ENCODE measurements at places on chromosomes 3 and 15. TPM values are rescaled to one million over a fixed set of nuclear protein-coding genes. Genes with fewer than 3 reads are reported as not detected.

The TM6SF1 gene
- polyA plus RNA-seq: 13.8 TPM

The PLA1A gene
- 4.4 TPM for polyA plus RNA-seq

The MYD88 gene
- polyA plus RNA-seq: 8.4 TPM

The MAGI1 gene
- polyA plus RNA-seq: 15.8 TPM

The CFAP91 gene
- polyA plus RNA-seq: 0.50 TPM

The PROS1 gene
- 48.3 TPM for polyA plus RNA-seq

The CPNE9 gene
- 0.07 TPM for polyA plus RNA-seq

The ZNF774 gene
- 2.0 TPM for polyA plus RNA-seq

The COL6A5 gene
- polyA plus RNA-seq: not detected

The ATG3 gene
- 36.5 TPM for polyA plus RNA-seq

- no peak for DNase-seq
Measured at GRCh38 chr15:71055461-71055860, 59.8 kb upstream of the THSD4 start.

DNA sequence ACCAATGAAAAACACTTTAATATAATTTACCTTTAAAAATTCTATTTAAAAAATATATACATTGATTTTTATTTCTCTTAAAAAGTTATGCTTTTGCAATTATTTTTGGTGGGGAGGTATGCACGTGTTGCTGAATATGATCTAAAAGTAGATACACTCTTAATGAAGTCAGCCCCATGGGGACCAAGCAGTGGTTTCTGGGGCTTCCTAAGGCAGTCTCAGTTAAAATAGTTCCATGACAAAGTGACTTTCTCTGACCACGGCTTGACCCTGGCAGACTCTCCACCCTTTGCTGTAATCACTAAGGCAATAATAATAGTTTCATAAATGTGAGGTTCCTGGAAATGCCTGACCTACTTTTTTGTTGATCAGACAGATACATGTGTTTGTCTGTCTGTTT lies 50.4 kb downstream of the CCR4 start:
- no peak for DNase-seq

GRCh38 chr3:106206146-106206545 lies 337.3 kb upstream of the CBLB start:
- no peak for DNase-seq

DNA sequence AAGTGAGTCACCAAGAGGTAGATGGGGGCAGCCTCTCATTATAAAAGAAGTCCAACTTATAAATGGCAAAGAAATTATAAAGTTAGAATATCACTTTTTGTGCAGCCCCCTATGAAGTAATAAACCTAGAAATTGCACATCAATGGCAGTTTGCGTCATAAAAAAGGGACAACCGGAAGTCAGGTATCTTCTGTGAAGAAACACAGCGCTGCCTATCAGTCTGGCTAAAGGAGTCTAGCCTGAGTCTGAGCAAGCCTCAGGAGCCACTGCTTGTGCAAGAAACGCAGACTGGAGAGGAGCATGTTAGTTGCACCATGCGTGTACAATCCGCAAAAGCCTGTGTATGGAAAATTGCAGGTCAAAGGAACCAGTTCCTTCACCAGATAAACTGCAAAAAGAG lies 178.4 kb downstream of the ARRDC4 start:
- no peak for DNase-seq

DNA sequence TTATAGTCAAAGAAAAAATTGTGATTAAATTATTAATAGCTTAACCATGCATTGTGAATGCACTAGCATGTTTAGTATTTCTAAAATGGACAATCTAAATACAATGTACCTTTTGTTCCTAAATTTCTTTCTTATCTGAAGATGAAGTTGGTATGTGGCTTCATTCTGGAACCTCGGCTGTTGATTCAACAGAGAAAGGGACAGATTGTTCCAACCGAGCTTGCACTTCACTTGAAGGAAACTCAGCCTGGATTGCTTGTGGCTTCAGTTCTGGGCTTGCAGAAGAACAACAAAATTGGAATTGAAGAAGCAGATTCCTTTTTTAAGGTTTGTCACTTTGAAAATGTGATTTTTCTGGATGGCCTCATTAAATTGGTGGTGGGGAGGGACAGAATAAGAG lies 32.6 kb downstream of the HPS3 start:
- no peak for DNase-seq

DNA sequence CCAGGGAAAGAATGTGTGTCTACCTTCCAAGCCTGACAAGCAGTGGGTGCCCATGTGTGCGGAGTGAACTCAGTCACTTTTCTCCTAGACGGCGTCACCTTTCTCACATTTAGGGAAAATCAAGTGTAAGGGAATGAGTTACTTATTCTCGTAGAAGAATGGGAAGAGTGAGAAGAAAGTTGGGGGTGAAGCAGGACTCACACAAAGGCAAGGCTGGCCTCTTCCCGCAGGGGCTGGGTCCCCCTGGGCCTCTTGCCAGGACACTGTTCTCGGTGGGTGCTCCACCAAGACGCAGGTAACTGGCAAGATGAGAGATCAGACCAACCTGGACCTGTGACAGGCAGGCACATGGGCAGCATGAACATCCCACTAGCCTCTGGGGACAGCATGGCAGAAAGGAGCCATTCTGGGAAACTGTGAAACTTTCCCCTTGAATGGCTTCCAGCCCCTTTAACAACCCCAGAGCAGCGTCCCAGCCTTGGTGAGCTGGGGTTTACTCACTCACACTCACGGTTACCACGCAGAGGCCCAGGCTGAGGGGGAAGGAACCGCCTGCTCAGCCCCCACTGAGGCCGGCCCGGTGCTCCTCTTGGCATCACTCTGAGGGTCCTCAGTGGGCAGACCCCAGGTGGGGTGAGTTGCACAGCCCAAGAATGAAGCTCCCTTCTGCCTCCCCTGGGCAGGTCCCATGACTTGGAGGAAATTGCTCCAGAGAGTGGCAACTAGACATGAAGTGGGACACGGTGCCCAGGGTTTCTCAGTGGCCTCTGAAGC lies 15.0 kb upstream of the SRP14 start:
- DNase-seq: no peak

GRCh38 chr15:75362642-75363249 lies 5.7 kb downstream of the MAN2C1 start:
- no peak for DNase-seq

- DNase-seq: no peak
Measured at GRCh38 chr3:73452729-73453128, 172.0 kb downstream of the PDZRN3 start.

DNA sequence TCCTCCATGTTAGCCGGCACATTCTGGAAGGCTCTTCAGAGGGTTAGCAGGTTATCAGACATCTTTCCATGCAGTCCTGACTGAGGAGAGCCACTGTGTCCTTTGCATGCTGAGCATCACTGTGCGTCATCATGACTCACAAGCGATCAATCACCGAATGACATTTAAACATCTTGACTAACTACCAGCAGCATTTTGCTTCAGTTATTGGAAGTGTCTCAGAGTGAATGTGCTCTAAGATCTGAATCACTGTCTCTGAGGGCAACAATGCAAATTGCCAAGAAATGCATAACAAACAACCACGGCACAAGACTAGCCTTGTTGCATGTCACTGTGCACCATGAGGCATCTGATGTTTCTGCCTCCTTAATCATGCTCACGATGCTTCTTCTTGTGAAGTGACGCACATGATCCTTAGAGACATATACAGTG lies 18.3 kb upstream of the ATP8B4 start:
- no peak for DNase-seq

- no peak for DNase-seq
Measured at GRCh38 chr3:13785351-13785750, 94.5 kb downstream of the WNT7A start.

DNA sequence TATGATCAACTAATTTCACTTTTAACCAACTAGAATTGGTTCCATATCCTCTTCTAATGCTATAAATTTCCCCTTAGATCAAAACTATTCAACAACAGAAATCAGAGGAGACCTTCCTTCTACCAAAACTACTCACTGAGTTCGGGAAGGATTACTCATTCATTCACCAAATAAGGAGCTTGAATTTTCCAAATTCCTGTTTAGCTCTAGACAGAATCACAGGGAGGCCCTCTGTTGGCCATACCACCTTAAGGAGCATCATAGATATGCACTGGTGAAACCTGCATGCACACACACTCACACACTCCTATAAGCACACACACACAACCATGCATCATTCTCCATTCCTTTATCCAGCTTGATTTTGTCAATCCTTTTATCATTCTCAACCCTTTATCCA lies 49.0 kb downstream of the SUCLG2 start:
- DNase-seq: no peak
